ENCODE measurements at places on chromosomes 7 and 10.

DNA sequence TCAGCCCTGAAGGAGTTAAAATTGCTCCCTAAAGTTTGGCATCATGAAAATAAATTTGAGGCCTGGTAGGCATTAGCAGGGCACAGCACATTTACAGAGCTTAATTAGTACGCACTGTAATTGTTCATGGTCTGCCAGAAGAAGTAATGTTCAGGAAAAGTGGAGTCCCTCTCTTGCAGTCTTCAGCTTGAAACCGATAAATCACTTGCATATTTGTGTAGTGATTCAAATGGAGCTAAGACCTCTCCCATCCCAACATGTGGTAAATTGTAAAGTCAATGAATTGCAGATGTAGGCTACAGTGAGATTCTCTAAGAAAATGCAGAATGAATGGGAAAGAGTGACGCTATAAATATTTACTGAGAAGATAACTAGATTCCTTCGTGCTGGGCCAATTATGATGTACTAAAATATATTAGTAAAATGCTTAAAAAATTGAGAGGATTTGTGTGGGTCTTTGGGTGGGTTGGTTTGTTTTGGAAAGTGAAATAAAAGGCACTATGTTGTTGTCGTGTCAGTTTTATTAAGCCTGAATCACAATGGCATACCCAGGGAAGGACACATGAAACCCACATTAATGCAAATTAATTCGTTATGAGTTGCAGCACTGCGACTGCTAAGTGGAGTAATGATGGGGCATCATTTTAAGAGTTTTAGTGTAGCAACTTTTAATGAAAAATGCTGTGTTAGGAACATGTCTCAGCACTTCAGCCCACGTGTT lies 8.4 kb downstream of the TCF7L2 start:
- peak; percentile 88 for DNase-seq

DNA sequence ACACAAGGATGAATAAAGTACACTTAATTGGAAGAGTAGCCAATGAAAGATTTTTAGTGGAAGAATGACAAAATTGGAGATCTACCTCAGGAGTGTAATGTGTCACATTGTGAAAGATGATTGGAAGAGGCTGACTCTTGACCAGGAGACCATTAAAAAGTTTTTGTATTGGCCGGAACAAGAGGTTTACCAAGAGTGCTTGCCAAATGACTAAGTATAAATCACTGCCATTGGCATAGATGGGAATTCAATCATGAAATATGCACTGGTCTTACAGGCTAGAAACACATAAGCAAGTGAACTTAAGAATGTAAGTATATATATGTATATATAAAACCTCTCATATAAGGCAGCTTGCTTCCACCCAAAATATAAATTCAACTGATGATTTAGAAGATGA lies 58.7 kb upstream of the TFEC start:
- no peak for DNase-seq

DNA sequence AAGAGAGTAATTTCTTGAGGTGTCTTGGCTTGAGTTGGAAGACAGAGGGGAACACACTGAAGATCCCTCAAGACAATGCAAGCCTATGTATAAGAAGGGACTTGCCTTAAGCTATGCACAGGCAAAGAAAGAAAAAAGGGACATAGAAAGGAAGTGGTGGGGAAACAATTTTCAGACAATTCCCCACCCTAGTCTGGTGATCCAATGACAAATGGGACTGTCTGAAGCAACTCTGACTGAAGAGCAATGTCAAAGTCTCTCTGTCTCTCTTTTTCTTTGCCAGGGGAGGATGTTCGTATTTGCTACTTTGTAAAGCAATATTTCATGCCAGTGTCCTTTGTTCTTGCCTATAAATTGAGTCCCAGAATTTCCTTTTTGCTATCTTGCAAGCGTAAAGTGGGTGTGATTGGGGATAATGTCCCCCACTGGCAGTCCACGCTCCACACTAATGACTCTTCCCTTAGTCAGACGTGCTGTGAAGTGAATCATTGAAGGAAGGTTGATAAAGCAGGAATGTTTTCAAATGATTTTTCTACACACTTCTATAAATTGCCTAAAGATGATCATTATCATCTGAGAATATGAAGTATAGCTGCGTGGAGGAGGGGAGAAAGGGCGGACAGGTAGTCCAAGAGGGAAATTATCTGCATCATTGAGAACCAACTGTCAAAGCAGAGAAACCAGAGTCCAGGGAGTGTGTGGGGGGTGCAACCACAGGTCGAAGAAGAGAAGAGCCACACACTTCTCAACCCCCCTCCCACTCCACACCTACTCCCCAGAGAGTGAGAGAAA lies 243.8 kb upstream of the ETV1 start:
- DNase-seq: peak; percentile 24

- DNase-seq: peak; percentile 53
Measured at GRCh38 chr10:28241741-28242399, 61.0 kb downstream of the MPP7 start.

GRCh38 chr7:18003286-18003994 lies 24.2 kb downstream of the PRPS1L1 start:
- DNase-seq: no peak

DNA sequence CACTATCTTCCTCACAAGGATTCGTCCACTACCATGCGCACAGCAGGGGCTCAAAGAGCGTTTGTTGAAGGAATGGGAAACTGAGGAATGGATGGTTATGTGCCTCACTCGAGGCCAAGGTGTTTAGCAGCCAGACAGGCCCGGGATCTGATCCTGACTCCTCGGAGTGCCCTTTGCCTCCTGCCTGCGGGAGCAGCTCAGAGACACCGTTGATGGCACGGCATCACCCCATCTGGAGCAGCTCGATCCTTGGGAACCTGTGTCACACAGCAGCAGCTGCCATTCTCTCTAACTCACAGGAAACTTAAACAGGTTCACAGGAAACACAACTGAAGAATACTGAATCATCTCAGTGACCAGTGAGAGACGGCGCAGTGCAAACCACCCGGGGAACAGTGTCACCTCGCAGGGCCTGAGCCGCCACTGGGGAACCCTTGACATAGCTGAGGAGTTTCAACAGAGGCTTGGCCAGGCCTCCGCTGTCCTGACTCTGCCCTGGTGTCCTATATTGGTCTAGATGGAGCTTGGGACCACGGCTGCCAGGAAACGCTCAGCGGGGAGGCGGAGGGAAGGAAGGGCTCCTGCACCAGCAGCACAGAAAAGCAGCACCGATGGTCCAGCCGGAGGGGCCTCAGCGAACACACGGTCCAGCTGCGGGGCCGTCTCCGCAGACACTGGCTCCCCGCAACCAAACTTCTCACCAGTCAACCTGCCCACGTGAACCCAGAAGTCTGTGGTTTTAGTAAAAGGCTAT lies 169.4 kb downstream of the ADARB2 start:
- no peak for DNase-seq

All from ACHN (cell line).